ENCODE measurements at places on chromosomes 6 and 20.

DNA sequence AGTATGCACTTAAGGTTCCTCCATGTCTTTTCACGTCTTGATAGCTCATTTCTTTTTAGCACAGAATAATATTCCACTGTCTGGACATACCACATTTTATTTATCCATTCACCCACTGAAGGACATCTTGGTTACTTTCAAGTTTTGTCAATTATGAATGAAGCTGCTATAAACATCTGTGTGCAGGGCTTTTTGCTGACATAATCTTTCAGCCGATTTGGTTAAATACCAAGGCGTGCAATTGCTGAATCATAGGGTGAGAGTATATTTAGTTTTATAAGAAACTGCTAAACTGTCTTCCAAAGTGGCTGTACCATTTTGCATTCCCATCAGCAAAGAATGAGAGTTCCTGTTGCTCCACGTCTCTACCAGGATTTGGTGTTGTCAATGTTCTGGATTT, 44.9 kb upstream of the PHACTR2 start:
- no peak for DNase-seq

DNA sequence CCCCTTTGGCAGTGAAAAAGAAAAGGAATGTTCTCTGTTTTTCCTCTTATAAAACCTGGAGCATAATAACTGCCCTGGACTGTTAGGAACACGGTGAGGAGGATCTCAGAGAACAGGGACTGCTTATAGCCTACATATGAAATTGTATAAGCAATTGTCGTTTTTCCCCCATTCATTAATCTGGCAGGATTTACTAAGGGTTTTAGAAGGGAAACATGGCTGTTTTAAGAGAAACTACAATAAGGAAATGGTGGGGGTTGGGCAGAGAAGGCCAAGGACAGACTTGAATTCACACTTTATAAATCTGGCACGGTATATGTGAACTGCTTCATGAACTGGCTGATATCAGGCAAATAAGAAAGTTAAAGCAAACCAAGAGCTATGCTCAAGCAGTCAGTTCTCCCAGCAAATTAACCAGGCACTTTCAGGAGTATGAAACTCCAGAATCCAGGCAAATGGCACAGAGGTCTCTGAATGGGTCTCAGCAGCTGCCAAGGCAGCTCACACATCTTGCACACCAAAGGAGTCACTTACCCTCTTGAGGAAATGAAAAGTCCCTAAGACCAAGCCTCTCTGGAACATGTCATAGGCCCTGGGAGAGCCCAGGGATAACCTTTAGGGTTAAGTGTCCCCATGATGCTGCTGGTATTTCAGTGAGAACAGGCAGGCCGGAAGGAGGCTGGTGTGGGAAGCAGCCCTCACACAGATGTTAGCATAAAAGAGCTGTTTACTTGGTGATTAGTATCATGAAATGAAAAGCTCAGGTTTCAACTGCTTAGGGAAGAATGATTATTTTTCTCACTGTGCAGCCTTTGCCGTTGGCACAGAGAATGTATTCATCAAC, 260.5 kb upstream of the MARCKS start:
- DNase-seq: no peak

- DNase-seq: no peak
Observed at GRCh38 chr6:138572167-138572875, 73.0 kb upstream of the NHSL1 start.

- no peak for DNase-seq
Observed at GRCh38 chr6:148407372-148407771, 64.7 kb downstream of the SASH1 start.

DNA sequence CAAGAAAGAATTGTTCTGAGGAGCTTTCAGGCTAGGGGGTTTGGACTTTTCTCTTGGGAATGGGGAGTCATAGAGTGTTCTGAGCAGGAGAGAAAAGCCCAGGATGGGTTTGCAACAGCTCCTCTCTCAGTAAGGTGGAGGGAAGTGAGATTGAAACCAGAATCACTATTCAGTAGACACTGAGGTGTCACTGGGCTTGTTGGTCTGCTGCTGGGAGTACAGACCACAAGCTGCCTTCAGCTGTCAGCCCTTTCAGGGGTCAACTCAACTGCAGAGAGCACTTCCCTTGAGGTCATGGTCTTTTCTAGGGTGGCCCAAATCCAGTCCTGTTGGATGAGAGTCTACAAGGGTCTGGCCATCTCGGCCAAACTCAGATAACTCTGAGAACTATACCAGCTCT, 12.9 kb upstream of the FOXA2 start:
- DNase-seq: no peak

DNA sequence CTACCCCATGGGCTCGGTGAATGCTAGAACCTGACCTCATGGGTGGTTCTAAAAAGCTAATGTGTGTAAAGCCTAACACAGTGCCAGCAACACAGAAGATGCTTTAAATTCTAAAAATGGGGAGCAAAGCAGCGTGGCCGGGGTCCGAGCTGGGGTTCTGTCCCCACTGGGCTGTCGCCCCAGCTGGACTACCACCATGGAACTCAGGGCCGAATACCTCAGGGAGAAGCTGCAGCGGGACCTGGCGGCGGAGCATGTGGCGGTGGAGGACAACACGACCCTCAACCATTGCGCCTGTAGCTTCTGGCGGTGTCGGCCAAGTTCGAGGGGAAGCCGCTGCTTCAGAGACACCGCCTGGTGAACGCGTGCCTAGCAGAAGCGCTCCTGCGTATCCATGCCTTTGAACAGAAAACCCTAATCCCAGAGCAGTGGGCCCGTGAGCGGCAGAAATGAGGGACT, 8.4 kb downstream of the SOX4 start:
- no peak for DNase-seq

GRCh38 chr6:111207141-111207858, 120.0 kb downstream of the SLC16A10 start:
- no peak for DNase-seq

DNA sequence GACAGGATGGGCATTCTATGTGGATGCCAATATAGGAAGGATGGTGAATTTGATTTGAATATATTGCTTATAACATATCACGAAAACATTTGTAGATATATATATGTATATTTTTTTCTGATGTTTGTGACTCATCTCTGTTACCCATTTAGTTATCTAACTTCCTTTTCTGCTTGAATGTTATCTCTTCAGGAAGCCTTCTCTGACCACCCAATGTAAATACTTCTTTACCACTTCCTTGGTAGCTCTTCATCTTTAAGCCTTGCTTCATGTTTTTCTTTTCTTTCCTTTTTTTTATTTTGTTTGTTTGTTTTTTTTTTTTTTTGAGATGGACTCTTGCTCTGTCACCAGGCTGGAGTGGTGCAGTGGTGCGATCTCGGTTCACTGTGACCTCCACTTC, 260.5 kb upstream of the EPHA7 start:
- no peak for DNase-seq

DNA sequence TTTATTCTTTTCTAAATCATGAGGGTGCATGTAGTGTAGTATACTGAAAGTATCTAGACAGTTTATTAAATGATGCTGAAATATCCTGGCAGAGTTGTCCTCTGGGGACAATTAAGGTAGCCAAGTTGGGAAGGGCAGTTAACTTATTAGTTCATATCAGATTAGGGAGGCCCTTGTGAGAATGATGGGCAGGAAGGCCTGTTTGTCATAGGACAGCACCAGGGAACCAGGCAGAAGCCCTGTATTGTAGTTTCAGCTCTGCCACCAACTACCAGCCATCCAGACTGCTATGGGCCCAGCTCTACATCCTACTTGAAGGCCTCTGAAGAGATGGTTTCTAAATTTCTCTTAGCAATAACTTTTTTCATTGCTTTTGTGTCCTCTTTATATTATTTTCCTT, 4.0 kb downstream of the MYLIP start:
- no peak for DNase-seq

DNA sequence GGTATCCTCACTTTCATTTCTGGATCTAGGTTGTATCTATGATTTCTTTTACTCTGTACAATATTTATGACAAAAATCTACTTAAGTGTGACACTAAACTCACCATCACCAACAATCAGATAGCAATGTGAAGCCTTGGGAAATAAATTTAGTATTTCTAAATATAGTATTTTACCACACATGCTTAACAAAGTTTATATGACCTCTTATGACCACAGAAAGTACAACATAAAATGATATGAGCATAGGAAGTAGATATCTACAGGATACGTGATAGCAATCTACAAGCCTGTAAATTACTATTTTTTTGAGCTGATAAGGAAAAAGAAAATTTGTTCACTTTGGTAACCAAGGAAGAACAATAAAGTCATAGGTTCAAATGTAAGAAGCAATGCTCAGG, 910.4 kb upstream of the CITED2 start:
- no peak for DNase-seq

- DNase-seq: no peak
Observed at GRCh38 chr6:68279793-68280557, 355.1 kb upstream of the ADGRB3 start.

- no peak for DNase-seq
Observed at GRCh38 chr20:34102342-34102741, 9.7 kb downstream of the EIF2S2 start.

DNA sequence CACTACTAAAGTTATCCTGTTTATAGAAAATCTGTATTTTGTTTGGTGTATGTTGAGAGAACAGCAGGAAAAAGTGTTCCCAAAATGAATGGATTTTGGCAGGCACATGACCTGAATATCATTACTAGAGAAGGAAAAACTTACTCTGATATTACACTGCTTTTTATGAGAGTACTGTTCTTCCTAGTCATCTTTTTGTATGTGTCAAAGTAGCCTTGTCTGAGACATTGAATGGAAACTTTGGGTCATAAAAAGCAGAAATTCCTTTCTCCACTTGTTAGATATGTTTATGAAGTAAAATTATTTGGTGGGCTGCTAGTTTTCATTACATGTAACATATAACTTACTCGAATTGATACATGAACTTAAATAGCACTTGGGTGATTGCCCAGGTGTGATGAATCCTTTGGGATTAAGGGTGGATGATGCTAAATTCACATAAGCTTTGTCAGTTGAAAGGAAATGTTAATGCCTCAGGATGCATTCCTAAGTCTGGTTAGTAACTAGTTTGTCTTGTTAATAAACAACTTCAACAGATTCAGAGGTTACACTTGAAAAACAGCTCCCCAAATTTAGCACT, 206.7 kb downstream of the CENPW start:
- DNase-seq: no peak

GRCh38 chr20:58523971-58524315, 8.7 kb upstream of the APCDD1L start:
- no peak for DNase-seq

DNA sequence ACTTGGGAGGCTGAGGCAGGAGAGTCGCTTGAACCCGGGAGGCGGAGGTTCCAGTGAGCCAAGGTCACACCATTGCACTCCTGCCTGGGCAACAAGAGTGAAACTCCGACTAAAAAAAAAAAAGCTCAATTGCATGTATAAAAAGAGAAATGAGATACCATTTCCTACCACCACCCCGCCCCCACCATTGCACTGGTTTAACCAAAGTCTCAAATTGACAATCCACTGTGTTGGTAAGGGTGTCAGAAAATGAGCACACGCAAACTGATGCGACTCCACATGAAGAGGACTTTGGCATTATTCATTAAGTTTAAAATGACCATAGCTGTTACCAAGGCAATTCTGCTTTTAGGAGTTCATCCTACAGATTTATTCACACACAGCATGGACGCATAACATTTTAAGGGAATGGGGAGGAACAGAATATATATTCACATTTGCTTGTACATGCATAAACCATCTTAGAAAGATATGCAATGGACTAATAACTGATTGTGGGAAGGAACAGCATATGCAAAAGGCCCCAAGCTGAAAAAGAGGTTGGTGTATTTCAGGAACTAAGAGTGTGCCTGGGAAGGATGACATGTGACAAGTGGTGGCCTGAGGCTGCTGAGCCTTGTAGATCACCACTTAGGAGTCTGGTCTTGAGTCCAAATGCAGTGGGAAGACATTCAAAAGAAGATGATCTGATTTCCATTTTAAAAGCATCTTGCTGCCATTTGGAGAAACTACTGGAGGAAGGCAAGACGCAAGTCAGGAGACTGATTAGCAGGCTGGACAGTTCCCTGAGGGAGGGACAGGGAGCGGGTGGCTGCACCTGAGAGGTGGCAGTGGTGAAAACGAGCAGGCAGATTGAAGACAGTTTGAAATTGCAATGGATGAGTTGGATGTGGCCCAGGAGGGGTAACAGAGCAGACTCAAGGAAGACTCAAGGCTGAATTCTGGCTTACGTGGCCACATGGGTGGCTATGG, 37.2 kb upstream of the PTPN1 start:
- DNase-seq: no peak

- DNase-seq: peak; percentile 53
Observed at GRCh38 chr6:12289933-12290820, at the start of gene EDN1. Gene EDN1 (plus strand): TSS chr6:12290361. CDS start chr6:12290630, 269 bp downstream.

- DNase-seq: no peak
Observed at GRCh38 chr20:48648482-48649051, 179.2 kb downstream of the PREX1 start.

GRCh38 chr20:21391185-21391971, 5.9 kb downstream of the NKX2-4 start:
- no peak for DNase-seq

DNA sequence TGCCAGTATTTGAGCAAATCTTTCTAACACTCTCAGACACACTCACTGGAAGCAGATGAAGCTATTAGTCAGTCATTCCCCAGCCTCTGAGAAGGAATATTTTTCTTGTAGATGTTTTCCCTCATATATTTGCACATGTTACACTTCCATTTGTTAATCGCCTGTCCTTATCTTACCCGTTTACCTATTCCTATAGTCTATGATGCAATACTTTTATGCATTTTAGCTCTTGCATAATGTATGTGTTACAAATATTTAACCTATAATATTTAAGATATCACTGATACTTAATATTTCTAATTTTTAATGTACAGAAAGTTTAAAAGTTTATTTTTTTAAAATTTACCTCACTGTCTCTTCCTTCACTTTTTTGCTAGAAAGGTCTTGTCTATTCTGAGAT, 71.9 kb downstream of the PCSK2 start:
- no peak for DNase-seq

- no peak for DNase-seq
Observed at GRCh38 chr6:114648847-114649246, 306.0 kb upstream of the HS3ST5 start.

DNA sequence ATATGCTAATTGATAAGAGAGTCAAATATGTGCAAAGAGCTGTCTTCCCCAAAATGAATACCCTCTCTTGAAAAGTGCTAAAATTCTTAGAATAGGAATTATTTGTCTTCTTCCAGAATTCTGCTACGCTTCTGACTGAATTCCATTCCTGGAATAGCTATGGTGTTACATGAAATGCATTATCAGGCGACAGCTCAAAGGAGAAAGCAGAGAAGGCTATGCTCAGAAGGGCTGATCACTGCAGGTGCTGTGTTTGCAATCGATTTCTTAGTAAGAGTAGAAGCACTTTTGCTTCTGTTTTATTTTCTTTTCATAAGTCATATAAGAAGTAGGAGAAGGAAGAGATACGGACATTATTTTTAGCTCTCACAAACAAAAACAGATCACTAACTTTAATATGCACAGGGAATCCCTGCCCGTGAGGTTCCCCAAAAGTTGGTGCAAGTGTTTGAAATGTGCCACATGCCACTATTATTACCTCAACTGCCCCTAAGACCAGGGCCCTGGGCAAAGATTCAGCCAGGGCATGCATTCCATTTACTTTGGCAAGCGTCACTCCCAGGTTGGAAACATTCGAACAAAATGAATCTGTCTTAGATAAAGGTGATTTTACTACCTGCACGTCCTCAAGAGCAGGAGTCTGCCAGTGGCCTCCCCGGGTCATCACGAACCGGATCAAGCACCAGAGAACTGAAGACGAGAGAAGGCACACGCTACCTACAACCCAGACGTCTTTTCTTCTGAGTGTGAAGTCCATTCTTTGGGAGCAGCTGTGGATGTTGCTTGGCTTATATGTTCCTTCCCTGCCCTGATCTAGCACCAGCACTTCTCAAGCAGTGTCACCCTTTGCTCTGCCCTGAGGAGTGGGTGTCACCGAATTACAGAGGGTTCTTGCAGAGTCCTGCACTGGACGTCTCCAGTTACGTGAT, 7.2 kb downstream of the MYLK4 start:
- no peak for DNase-seq

Data from GM18507 (cell line).